NCI-H146 (cell line): ENCODE measurements at places on chromosomes 11 and 22.

- peak; percentile 41 for DNase-seq
Observed at GRCh38 chr22:36585841-36586240, 56.9 kb upstream of the EIF3D start.

GRCh38 chr11:69822676-69823494, 3.7 kb upstream of the FGF3 start:
- DNase-seq = no peak

DNA sequence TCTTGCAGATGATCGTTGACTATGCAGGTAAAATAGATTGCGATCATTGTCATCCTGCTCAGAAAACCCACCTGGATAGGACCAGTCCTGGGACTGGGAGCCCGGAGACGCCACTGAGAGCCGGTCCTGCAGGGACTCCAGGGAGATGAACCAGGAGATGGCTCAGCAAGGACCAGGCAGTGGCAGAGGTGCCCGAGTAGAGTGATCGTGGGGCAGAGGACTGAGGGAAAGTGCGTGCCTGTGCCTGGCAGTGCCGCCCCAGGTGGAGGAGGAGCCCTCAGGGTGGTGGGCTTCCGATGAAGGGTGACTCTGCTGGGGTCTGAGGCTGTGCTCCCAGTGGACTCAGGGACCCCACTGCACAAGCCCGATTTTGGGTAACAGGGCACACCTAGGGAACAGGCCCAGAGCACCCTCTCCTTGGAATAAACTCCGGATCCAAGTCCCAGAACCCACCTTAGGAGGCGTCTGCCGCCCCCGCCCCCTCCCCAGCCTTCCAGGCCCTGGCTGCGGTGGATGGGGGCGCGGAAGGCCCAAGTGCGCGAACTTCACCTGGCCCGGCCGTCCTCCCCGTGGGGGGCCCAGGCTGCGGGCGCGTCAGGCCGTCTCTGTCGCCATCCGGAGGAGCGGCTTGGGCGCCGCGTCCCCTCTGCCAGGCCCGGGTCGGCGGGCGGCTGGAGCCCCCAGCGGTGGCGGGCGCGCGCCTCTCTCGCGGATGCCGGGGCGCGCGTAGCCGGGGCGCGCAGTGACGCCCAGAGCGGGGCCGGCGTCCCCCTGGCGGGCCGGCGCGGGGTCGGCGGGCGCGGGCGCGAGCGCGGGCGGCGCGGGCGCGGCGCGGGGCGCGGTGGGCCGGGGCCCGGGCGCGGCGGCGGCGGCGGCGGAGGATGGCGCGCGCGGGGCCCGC, 1338.8 kb downstream of the BRD1 start:
- no peak for DNase-seq

DNA sequence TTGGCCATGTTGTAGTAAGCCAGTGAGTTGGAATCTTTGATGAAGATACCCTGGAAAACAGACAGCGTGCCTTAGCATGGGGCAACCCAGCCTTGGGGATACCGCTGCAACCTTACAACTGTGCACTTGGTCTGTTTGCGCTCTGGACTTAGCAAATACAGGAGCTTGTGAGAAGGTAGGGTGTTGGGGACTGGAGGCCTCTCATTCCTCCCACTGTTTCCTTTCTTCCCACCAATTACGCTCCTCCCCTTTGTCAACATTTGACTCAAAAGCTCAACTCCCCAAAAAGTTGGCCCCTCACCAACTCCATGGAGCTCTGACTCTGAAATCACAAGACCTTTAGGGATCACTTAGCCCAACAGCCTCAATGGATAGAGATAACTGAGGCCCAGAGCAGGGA, 7.9 kb upstream of the TBC1D10A start:
- DNase-seq = no peak

- no peak for DNase-seq
Observed at GRCh38 chr11:47010179-47010578, 73.6 kb downstream of the CSTPP1 start.

DNA sequence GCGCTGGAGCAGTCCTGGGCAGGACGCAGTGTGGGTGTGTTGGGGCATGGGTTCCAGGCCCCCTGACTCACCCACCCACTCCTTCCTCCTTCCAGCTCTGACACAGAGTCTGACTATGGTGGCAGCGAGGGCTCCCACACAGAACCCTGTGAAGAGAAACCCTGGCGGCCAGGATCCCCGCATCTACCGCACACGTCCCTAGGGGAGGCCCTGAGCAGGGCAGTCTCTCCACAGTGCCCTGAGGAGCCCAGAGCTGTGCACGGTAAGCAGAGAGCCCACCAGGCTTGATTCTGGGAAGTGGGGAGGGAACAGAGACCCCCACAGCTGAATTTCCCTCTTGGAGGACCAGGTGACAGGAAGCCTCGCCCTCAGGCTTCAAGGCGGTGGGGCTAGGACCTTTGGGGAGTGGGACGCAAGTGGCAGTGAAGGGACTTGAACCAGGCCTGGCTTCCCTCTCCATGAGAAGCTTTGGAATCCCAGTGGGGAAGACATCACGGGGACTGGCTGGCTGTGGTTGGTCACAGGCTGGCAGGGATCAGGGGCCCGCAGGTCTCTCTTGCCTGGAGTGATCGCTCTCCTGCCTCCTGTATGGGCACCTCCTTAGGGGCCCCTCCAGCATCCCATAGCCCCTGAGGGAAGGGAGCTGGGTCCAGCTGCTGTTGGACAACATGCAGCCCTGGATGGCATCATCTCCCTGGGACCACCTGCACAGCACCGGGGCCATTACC, 96.4 kb upstream of the PARVA start:
- DNase-seq = no peak

- peak; percentile 44 for DNase-seq
Observed at GRCh38 chr11:63738720-63739360, 29.7 kb downstream of the ZFTA start.
